ENCODE measurements at places on chromosomes 1 and 21. TPM values are rescaled to one million over a fixed set of nuclear protein-coding genes. Genes with fewer than 3 reads are reported as not detected.

Gene TMPRSS15
- 0.45 TPM for total RNA-seq

Gene CRP
- not detected for total RNA-seq

Gene GSTM3
- total RNA-seq = 16.0 TPM

DNA sequence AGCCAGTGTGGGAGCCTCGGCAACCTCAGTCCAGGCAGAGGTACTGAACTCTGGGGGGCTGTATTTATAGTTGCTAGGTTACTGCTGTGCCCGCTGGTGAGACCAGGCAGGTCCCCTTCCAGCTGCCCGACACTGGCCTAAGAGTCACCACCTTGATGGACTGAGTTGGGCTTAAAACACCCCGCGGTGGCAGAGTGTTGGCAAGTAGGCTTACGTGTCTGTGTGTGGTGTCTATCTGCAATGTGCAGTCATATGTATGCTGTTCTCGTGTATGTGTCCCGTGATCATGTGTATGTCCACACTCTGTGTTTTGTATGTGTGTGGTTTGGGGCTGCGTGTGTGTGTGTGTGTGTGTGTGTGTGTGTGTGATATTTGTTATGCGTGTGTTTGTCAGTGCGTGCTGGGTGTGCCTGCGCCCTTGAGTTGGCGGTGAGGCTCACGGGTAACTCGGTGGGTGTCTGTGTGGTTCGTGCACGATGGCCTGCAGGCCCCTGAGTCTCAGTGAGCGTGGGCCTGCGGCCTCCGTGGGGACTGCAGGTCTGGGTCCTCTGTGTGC lies 65.5 kb downstream of the MEF2D start:
- DNase-seq = no peak

DNA sequence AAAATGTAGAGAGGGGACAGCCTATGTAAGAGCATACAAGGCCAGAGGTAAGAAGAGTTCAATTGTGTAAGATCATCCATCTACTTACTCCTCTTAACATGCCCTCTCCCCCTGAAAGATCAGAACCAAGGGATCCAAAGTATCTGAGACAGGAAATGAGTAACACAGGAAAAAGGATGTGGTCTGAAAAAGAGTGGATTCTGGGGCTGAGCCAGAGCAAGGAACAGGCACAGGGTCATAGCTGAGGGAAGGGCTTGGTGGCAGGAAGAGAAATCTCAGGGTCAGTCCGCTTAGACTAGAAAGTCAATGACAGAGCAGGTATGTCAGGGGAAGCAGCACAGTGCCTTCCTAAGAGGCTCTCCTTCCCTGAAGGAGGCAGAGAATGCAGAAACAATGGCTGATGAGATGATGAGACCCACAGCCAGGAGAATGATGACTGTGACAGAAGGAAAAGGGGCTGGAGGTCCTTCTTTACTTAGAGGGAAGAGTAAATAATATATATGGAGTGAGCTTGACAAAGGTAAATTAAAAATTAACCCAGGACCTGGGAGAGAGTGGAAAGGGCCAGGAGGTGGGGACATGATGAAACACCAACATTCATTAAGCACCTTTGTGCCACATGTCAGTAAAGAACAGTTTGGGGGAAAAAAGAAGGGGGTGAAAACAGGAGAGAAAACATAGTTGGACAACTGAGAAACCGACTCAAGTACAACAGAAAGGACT lies 26.2 kb upstream of the A3GALT2 start:
- no peak for DNase-seq
